ENCODE measurements at places on chromosomes 3 and 15. TPM values are rescaled to one million over a fixed set of nuclear protein-coding genes. Genes with fewer than 3 reads are reported as not detected.

The TEX9 gene
- 1.0 TPM for total RNA-seq

The NANOGP8 gene
- total RNA-seq, result not detected

The RPS17 gene
- 1,446 TPM for total RNA-seq

The SPESP1 gene
- total RNA-seq, result 1.5 TPM

The CLSTN2 gene
- total RNA-seq, result 1.6 TPM

The ANKRD34C gene
- total RNA-seq, result not detected

The CYP8B1 gene
- total RNA-seq, result not detected

The RYR3 gene
- not detected for total RNA-seq

The COL6A5 gene
- 0.05 TPM for total RNA-seq

The INKA1 gene
- 29.6 TPM for total RNA-seq

The SEMA5B gene
- not detected for total RNA-seq

The TFDP2 gene
- total RNA-seq, result 16.1 TPM

The CPEB1 gene
- total RNA-seq, result not detected

The TMCO5A gene
- not detected for total RNA-seq

The FETUB gene
- total RNA-seq, result not detected

The GOLGA8J gene
- not detected for total RNA-seq

The H1-8 gene
- not detected for total RNA-seq

The XCR1 gene
- not detected for total RNA-seq

The CATSPER2 gene
- 0.29 TPM for total RNA-seq

The GP9 gene
- not detected for total RNA-seq

The UBAP1L gene
- 1.6 TPM for total RNA-seq

The CKMT1A gene
- not detected for total RNA-seq

The ACKR4 gene
- 0.64 TPM for total RNA-seq

The HIGD2B gene
- total RNA-seq, result not detected

The MYZAP gene
- total RNA-seq, result 3.1 TPM

The STRIT1 gene
- total RNA-seq, result not detected

The KLHL6 gene
- 13.0 TPM for total RNA-seq

The NR2E3 gene
- 0.10 TPM for total RNA-seq

The C3orf20 gene
- not detected for total RNA-seq

The CLDN18 gene
- total RNA-seq, result not detected

The STARD9 gene
- total RNA-seq, result 18.2 TPM

The ASB14 gene
- total RNA-seq, result not detected

The PPP1R2 gene
- total RNA-seq, result 24.7 TPM

The GRM2 gene
- under 0.01 TPM for total RNA-seq

The TM4SF1 gene
- 810 TPM for total RNA-seq

The CLDN16 gene
- 2.5 TPM for total RNA-seq

The PLXNA1 gene
- total RNA-seq, result 50.0 TPM

The TMEM266 gene
- total RNA-seq, result not detected

The CFAP92 gene
- total RNA-seq, result 1.0 TPM

The CHMP2B gene
- total RNA-seq, result 28.5 TPM

The UNC13C gene
- total RNA-seq, result not detected

The SOX14 gene
- not detected for total RNA-seq

The NEDD4 gene
- total RNA-seq, result 39.3 TPM

The CHRNB4 gene
- total RNA-seq, result not detected

The DNAH12 gene
- 0.12 TPM for total RNA-seq

The ROPN1B gene
- total RNA-seq, result not detected

The ST8SIA2 gene
- 1.6 TPM for total RNA-seq

The CELSR3 gene
- 2.2 TPM for total RNA-seq

The SAMD7 gene
- total RNA-seq, result not detected

The ARGFX gene
- not detected for total RNA-seq

The ATP13A4 gene
- total RNA-seq, result 0.34 TPM

The SLC28A1 gene
- total RNA-seq, result not detected

The ITGA11 gene
- 54.2 TPM for total RNA-seq

The CADM2 gene
- total RNA-seq, result not detected

The GREM1 gene
- total RNA-seq, result 58.2 TPM

The RHOA gene
- 601 TPM for total RNA-seq

The C2CD4B gene
- total RNA-seq, result 176 TPM

The PPP1R14D gene
- total RNA-seq, result not detected

Data from glomerular endothelial cell (primary cell).